ENCODE measurements at places on chromosomes 1 and 21.

- peak; percentile 90 for DNase-seq
These were observed 53.4 kb downstream of the ZBTB18 start for GRCh38 chr1:244104309-244105060.

DNA sequence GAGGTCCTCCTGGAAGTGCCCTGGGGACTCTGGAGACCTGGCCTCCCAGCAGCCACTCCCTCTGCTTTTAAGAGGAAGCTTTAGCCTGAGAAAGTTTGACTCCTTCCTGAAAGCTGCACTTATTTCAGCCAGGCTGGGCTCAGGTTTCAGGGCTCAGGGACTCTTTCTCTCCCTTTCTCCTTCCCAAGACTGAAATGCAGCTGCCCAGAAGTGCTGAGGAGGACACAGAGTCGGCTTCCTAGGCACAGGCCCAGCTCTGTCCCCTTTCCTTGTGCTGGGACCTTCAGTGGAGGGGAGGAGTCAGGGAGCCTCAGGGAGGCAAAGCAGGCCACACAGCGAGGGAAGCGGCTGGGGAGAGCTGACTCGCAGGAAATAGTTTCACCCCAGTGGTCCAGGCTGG is 137.3 kb downstream of the NAV1 start:
- DNase-seq = peak; percentile 46

DNA sequence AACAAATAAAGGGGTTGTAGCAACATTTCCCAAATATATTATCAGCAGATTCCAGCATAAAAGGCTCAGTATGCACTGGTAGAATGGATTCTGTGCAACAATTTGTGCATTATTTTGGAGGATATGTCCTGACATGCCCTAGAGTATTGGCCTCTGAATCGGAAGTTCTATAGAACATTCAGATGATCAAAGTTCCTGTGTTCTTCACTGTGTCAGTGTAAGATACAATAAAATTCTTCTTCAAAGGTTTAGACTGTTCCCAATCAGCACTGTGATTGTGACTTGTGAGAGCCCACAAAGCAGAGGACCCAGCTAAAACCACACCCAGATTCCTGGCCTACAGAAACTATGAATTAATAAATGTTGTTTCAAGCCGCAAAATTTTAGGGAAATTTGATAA is 33.6 kb upstream of the GBP5 start:
- no peak for DNase-seq

- DNase-seq = no peak
These were observed 269.4 kb downstream of the BACH1 start for GRCh38 chr21:29568020-29568697.

- no peak for DNase-seq
These were observed 427 bp downstream of the AKR7A2 start for GRCh38 chr1:19311503-19311930.

DNA sequence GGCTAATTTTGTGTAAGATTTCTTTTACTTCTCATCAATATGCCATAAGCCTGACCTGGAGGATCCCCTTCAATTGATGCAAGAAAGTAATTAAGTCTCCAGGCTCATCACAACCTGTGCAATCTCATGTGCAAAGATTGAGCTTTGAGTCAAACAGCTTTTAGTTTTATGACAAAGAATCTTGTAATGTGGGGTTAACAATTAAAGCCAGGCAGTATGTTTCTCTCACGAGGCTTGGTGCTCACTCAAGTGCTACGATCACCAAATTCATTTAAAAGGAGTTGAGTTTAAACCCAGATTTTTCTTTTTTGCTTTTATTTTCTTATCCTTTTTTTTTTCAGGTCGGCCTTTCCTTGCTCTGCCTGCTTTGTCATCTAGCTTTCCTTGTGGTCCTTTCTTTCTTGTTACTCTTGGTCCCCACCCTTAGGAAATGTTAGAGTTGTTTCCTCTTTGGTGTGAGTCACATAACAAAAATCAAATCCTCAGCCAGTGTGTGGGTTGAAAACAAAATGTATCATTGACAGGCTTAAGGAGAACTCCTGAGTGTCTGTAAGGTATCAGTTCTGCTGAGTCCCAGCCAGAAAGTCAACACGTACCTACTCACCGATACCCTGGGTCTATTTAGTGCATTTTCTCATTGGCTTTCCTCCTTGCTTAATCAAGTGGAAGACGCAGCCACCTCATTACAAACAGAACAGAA is 1037.2 kb downstream of the ADGRL2 start:
- peak; percentile 57 for DNase-seq

DNA sequence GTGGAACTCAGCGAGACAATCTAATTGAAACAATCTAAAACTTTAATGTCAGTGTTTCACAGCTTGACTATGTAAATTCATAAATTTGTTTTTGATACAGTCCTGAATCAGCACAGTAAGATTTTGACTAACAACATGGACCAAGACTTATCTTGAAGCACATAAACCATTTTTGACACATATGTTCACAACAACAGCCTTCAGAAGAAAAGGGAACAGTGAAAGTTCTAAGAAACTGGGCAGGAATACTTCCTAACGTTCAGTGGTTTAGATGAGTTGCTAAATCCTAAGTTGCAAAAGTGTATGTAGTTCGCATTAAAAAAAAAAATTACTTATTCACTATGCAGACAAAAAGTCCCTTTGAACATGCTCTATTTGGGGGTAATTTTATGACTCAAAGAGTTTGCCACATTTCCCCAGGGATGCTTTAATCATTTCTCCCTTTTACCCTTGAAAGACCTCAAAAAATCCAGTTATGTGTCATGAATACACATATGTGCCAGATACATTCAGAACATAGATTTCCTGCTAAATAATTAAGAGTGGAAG is 120.2 kb downstream of the MRPL39 start:
- no peak for DNase-seq

DNA sequence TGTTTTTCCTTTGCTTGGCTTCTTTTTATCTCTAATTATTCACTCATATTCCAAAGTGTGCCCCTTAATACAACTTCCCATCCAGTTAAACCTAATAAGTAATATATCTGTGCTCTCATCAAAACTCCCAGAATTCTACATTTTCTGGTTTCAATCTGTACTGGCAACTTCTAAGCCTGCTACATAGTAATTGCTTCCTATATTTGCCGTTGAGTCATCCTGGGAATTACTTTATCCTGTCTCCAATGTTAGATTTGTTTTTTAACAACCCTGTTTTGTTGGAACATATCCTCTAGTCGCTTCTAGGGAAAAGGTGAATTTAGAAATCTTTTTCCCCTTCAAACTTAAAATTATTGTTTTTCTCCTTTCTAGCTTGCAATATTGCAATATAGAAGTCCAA is 620.5 kb upstream of the PKN2 start:
- DNase-seq = no peak

- DNase-seq = no peak
These were observed 9.9 kb downstream of the TSSK3 start for GRCh38 chr1:32372149-32372756.

- DNase-seq = no peak
These were observed 1.7 kb downstream of the ZNF692 start for GRCh38 chr1:248857201-248857600.

DNA sequence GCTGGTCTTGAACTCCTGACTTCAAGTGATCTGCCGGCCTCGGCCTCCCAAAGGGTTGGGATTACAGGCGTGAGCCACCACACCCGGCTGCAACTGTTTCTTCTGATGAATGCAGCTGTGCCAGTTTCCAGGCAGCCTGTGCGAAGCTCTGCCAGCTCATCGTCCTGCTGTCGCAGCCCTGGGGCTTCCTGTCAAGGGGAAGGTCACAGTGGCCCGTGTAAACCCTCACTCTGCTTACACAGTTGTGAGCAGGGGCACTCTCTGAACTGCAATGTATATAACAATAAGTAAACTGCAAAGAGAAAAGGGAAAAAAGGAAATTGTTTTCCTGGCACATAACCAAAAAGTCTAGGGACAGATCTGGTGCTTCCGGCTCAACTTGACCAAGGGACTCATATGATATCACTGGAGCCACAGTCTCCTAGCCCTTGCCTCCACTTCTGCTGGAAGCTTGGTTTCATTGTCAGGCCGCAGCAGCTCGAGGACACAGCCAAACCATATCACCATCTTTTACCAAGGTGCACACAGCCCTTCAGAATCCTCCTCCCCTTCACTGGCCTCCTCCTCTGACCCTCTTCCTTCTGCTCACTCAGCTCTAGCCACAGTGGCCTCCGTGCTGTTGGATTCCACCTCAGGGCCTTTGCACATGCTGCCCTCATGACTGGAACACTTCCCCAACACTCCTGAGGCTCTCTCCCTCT is 22.8 kb upstream of the LBR start:
- DNase-seq = no peak

DNA sequence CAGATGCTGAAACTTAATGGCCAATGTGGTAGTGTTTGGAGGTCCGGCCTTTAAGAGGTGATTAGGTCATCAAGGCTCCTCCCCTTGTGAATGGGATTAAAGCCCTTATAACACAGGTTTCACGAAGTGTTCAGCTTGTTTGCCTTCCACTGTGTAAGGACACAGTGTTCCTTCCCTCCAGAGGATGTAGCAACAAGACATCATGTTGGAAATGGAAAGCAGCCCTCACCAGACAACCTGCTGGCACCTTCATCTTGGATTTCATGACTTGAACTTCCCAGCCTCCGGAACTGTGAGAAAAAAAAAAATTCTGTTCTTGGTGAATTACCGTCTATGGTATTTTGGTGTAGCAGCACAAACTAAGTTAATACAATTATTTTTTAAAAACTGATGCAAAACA is 613.8 kb downstream of the KIF26B start:
- DNase-seq = no peak

- DNase-seq = peak; percentile 67
These were observed 40.4 kb upstream of the EIF4G3 start for GRCh38 chr1:21216835-21217811.

DNA sequence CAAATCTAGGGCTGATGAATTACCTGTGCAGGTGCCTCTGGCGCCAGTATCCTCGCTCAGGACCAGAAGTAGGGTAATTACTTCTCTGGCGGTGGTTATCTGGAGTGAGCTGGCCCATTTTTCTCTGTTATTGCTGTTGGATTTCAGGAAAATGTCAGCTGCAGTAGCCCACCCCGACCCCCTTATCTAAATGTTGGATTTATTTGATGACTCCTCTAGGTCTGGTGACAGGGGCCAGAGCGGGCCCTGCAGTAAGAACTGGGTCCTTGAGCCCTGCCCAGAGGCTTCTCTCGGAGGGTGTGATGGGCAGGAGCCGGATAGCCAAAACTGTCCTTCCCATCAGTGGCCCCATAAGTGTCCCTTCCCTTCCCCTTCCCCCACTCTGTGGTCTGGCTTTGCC is 384.3 kb downstream of the PTPRU start:
- no peak for DNase-seq

DNA sequence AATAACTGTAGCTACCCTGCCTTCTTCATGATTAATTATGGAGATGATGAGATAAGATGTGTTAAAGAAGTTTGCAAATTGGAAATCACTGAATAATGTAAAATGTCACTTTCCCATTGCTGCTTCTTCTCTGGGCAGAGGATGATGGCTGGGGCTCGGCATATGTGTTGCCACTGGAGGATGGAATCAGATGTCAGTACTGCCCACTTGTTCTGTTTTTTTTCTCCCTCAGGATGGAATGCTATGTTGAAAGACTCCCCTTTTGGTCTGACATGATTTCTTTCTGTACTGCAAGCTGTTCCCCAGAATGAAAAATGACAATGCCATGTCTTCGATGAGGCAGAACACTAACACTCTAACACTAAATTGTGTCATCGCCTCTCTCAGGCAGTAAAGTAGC is 373.9 kb upstream of the SPAG17 start:
- DNase-seq = no peak

- DNase-seq = no peak
These were observed 58.8 kb downstream of the ANKRD13C start for GRCh38 chr1:70295749-70296148.

GRCh38 chr1:61566177-61566576 is 158.8 kb downstream of the TM2D1 start:
- DNase-seq = no peak

DNA sequence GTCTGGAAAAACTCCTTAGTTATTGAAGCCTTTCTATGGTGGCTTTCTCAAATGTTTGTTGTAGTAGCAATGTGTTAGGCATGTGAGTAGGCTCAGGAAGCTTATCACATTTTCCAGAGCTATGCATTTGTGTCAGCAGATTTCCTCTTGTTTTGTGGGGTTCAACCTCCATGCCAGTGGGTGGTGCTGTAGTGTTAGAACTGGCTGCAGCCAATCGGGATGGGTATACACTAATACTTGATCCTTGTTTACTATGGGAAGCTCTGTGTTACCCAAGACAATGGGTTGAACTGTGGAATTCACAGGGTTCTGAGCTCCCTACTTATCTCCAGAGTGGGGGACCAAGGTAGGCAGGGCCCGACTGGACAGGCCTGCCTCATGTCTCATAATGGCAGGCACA is 348.5 kb upstream of the ADAMTS5 start:
- no peak for DNase-seq

GRCh38 chr1:119323216-119323982 is 45.2 kb upstream of the HAO2 start:
- no peak for DNase-seq

DNA sequence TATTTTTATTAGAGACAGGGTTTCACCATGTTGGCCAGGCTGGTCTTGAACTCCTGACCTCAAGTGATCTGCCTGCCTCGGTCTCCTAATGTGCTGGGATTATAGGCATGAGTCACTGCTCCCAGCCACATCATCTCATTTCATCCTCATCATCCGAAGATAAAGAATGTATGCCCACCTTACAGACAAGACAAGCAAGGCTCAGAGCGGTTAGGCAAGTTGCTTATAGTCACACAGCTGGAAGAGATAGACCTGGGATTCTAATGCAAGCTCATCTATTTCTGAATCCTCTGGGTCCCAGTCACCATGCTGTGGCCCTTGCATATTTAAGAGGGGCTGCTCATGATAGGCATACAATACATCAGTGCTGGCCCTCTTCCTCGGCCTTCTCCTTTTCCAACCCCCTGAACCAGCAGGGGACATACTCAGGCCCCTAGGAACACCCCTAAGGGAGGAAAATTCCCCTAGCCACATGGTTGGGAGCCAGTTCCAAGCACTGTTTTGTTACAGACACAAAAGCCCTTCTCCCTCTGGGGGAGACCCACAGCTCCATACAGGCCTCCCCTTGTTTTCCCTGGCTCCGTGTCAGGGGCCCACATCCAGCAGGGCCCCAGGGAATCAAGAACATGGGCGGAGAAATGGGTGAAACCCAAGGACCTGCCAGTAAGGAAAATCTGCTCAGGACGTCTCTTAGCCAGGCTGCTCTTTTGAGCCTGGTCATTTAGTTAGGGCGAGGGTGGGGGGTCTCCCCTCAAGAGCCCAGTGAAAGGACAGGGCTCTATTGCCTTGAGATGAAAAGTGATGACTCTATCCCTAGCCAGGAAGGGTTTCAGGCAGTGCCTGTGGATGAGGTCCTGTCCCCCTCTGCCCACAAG is 6.9 kb downstream of the CSRP1 start:
- DNase-seq = no peak

GRCh38 chr21:16900685-16901084 is 612.2 kb upstream of the CXADR start:
- DNase-seq = no peak
